Amniotic epithelial cell (primary cell): ENCODE measurements at places on chromosomes 7 and 10.

DNA sequence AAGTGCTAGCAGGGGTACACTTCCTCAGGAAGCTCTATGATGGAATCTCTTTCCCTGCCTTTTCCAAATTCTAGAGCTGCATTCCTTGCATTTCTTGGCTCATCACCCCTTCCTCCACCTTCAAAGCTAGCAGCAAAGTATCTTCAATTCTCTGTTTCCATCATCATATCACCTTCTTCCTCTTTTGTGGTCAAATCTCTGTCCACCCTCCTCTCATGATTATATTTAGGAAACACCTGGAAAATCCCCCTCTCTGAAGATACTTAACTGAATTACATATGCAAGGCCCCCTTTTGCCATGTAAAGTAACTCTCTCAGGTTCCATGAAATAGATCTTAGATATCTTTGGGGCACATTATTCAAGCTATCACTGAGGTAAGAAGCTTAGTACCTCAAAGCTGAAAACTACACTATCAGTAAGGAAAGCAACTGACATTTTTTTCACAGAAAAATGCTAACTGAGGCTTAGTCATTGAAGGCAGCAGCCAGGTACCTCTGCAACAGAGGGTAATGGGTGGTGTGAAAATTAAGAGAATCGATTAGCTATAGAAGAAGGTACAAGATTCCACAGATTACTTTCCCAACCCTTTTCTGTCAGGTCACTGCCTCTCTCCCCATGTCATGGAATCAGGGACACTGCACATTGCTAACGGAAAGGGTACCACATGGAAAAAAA is 197.3 kb downstream of the MACC1 start:
- no peak for DNase-seq

DNA sequence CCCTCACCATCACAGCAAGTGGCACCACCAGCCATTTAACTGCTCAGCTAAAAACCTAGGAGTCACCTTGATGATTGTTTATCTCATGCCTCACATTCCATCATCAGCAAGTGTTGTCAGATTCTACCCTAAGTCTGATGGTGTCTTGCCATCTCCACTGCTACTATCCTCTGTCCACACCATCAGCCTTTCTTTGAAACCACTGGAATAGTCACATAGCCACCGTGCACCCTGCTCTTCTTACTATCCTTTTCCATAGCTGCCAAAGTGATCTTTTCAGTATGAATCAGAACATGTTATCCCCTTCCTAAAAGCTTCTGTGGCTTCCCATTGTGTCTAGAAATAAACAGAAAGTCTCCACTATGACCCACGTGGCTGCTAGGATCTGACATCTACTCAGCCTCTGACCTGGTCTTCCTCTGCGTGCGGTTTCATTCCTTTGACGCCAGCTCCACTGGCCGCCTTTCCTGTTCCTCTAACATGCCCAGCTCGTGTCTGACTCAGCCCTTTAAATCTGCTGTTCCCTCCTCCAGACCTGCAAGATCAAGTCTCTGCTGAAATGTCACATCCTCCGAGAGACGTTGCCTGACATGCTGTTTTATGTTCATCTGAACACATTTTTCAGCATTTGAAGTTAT is 16.5 kb upstream of the CHN2 start:
- DNase-seq, result peak; percentile 31

GRCh38 chr7:13742126-13742525 is 247.3 kb downstream of the ETV1 start:
- peak; percentile 46 for DNase-seq

- DNase-seq, result no peak
Measured at GRCh38 chr7:135772639-135773222, 24.1 kb upstream of the FAM180A start.

DNA sequence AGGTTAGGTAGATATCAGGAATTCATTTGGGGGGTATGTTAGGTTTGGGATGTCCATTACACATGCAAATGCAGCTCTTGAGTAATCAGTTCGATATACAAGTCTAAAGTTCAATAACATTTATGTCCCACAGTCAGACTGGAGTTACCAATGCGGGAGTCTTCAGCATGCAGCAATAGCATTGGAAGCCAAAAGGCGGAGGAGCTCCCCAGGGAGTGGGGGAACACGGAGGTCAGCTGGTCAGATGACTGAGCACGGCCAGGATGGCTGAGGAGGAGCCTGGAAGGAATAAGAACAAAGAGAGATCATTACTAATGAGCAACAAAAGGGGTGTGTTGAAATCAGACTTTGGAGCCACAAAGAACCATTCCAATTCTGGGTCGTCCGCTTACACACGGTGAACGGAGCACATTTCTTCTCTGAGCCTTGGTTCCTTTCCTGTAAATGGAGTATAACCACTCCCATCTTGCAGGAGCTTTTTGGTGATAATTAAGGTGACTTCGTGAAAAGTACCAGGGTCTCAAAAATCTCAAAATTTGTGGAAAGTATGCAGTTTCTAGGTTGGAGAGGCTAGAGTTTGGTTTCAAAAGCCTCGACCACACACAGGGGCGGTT is 478 bp upstream of the ZNF22 start:
- peak; percentile 74 for DNase-seq

GRCh38 chr10:113433711-113434110 is 119.1 kb upstream of the HABP2 start:
- no peak for DNase-seq
